ENCODE measurements at places on chromosomes 7 and 10.

GRCh38 chr7:92034116-92034515 lies 93.5 kb downstream of the AKAP9 start:
- no peak for DNase-seq

DNA sequence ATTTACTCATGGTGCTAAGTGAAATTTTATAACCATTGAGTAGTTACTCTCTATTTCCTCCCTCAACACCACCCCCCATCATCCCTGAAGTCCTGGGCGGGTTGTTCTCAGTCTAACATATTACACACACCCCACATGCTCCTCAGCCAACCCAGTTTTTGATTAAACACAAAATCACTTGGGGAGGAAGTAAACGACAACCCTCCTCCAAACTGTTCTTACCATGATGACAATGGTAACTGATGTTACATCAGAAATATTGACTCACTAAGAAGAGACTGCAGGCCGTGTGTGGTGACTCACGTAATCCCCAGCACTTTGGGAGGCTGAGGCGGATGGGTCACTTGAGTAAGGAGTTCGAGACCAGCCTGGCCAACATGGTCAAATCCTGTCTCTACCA lies 44.2 kb downstream of the RAB11FIP2 start:
- DNase-seq, result no peak

DNA sequence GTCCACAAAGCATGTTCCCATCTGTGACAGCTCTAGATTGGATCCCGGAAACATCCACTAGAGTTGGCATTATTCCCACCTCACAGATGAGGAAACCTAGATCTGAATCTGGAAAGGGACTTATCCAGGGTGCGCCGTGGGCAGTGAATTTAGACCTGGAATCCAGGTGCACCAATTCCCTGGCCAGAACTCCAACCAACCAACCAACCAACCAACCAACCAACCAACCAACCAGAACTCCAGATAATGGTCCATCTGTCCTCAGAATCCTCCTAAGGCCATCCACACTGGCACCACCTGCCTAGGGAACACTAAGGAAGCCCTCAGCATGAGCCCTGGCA lies 42.0 kb upstream of the ZMIZ1 start:
- no peak for DNase-seq

DNA sequence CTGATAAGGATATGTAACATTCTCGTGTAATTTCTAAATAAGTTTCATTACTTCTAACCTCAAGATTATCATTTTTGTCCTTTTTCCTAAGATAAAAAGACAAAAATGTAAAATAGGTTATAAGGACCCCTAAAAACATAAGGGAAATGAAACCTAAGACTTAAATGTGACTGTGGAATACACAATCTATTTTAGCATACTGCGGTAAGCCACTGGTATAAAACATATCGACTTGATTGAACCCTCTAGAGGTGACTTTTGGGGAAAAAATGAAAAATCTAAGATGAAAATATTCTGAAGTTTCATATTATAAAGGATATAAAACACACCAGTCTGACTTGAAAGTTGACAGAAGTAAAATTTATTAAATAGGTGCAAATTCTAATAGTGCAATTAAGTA lies 1.9 kb downstream of the NAMPT start:
- DNase-seq, result no peak

GRCh38 chr10:91420868-91421267 lies 10.7 kb downstream of the HECTD2 start:
- DNase-seq, result no peak

GRCh38 chr7:27941522-27941921 lies 201.6 kb downstream of the TAX1BP1 start:
- DNase-seq, result no peak

DNA sequence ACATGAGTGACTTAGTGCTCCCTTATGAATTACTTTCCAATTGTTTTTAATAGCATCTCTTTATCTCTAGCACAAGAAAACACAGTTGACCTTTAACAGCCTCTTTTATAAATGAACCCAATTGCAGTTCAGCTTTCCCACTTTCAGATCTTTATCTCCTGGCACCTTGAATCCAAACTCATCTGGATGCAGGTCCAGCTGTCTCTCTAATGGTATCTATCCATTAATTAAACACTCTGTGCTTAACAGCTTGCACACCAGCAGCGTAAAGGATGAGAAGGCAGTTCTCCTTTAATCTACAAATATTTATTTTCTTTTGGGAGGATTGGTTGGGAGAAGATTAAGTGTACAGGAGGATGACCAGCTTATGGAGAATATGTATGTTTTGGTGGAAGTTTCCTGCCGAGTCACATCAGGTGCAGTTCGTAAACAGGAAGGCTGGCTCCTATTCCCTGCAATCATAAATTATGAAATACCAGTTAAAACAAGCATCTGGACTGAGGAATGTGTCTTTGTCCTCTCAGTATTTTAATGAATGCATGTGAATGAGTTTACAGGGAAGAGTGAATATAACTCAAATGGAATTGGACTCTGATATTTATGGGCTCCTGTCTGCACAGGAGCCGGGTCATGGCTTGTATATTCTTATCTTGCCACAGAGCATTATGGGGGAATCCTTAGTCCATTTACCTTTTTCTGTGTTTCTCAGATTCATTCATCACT lies 232.7 kb downstream of the PHF14 start:
- no peak for DNase-seq

DNA sequence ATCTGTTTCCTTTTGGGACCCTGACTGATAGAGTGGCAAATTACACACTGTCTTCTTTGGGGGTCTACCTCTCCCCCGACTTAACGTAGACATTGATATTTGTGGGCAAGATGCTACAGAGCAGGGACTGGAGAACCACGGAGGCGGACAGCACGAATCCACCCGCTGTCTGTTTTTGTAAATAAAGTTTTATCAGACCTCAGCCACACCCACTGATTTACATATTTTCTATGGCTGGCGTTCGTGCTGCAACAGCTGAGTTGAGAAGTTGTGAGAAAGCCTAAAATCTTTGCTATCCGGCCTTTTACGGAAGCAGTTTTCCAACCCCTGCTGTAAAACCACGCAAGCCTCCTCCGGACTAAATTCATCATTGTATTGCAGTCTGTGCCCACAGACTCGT lies 17.2 kb upstream of the SLC35B4 start:
- no peak for DNase-seq

- no peak for DNase-seq
Observed at GRCh38 chr7:80826520-80827238, 92.2 kb downstream of the SEMA3C start.

DNA sequence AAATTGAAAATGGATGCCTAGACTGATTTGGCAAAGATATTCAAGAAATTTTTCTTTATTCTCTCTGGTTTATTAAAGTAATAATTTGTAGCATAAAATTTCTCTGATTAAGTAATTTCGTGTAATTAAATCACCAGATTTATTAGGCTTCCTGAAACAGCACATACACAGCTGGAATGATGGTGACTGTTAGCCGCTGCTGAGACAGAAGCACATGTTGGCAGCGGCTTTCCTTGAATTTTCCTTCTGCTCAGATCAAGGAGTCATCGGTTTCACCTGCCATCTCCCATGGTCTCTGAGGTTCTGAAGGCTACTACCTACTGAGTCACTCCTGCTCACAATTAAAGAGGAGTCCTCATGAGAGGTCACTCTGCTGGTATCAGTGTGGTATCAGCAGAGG lies 101.5 kb downstream of the GFRA1 start:
- no peak for DNase-seq

- no peak for DNase-seq
Observed at GRCh38 chr10:22271786-22272185, 44.4 kb upstream of the COMMD3 start.

Measured in anterior cingulate cortex (tissue), 58 donors.